Skin of body (tissue), 3 donors: ENCODE measurements at places on chromosomes 11 and 22.

DNA sequence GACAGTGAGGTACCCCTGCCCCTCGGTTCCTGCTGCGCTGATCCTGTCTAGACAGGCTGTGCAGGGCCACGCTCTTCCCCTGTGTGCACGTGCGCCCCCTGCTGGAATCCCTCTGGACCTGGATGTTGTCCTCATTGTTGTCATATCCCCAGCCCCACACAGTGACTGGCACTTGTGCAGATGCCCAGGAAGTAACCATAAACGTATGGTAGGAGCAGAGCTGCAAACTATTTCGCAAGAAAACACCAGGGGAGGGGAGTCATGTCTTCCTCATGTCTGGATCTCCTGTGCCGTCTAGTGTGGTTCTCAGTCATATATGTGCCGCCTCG is 114.7 kb downstream of the CRYBB2 start:
- no peak for DNase-seq

GRCh38 chr11:30861531-30861930 is 275.4 kb upstream of the MPPED2 start:
- peak; percentile 23 for DNase-seq

- DNase-seq, result no peak
Observed at GRCh38 chr22:28171712-28172111, 252.7 kb upstream of the PITPNB start.

DNA sequence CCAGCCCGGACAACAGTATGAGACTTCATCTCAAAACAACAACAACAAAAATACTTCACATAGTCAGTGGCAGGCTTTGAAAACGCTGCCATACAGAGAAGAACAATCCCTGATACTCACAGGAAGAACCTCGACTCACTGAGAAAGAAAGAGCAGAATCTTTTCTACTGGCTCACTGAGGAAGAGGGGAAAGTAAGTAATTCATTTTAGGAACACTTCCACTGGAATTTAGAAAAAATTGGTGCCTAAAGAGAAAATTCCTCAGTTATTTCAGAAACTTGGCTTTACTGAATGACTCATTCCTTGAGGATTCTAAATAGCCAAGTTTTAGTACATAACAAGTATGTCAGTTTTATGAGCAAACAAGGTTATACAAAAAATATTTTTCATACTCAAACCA is 12.3 kb downstream of the NARS2 start:
- DNase-seq, result peak; percentile 26

GRCh38 chr11:120141768-120142423 is 4.0 kb upstream of the TRIM29 start:
- no peak for DNase-seq

DNA sequence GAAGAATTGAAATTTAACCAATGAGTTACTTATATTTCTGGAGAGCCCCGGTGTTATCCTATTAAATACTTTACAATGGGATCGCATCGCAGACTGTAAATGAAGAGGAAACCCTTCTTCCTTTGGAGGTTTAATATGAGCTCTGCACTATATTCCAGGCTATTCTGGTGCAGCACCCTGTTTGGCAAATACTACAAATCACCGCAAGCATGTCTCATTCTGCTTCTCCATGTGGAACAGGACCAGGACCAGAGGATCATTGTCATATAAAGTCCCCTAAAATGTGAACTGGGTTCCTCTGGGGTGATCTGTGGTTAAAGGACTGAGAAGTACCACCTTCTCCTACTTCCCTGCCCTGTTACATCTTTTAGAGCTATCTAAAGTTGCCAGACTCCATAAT is 703.7 kb downstream of the DLG2 start:
- DNase-seq, result no peak

DNA sequence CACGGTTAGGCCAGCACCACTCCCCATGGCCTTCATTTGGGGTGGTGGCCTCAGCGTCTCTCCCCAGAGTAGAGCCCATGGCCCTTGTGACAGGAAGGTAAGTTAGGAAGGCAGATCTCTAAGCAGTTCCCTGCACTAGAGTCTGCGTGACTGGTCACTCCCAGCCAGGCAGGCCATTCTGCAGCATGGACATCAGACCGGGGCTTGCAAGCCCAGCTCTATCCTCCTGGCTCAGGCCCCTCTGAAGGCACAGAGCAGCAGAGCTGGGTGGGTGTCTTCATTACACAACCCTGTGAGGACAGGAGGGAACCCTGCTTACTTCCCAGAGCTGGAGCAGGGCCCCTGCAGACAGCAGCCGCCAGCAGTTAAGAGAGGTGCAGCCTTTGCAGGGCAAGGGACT is 77.3 kb downstream of the PIWIL3 start:
- no peak for DNase-seq

DNA sequence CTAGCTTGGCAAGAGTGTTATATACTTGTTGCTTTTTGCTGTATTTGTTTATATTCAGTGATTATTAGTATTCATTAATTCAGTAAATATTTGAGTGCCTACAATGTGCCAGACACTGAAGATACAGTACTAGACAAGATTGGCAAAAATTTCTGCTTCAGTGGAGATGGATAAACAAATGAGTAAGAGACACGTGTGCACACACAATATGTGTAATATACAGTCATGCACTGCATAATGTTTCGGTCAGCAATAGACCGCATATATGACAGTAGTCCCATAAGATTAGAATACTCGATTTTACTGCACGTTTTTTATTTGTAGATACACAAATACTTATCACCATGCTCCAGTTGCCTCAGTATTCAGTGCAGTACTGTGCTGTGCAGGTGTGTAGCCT is 104.9 kb upstream of the GAL start:
- no peak for DNase-seq

GRCh38 chr11:36389811-36390210 is 93.7 kb downstream of the PRR5L start:
- DNase-seq, result no peak

DNA sequence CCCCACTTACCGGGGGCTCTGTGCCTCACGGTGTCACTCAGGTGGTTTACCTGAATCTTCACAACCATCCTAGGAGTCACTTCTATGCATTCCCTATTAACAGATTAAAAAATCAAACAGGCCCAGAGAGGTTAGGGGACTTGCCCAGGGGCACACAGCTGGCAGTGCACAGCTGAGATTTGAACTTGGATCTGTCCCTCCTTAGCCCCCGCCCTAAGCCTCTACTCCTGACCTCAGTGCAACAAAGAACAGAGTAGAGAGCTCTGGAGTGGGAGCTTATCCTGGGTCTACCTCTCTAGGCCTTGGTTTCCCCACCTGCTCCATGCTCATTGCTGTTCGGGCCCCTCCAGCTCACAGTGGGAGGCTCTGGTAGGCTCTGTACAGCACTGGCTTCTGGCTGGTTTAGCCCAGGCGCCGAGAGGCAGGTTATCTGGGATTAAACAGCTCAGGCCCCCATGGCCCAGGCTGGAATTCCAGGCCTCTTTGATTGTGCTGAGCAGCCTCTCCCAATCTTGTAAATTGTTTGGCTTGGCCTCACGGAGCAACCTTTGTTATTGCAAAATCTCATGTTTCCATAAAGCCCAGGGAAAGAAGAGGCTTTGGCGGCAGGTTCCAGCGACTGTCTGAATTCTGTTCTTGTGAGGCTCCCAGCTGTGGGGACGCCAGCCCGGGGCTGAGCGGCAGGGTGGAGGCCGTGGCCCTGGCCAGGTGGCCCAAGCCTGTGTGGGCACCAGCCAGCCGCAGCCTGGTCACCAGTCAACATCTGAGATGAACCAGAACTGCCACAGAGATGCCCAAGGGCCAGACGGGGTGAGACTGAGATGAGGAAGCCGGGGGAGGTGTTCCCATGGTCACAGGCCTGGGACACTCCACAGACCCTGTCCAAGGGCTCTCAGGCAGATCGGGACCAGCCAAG is 28.9 kb upstream of the SHISAL1 start:
- no peak for DNase-seq

- no peak for DNase-seq
Observed at GRCh38 chr11:125123947-125124617, 12.7 kb upstream of the TMEM218 start.

DNA sequence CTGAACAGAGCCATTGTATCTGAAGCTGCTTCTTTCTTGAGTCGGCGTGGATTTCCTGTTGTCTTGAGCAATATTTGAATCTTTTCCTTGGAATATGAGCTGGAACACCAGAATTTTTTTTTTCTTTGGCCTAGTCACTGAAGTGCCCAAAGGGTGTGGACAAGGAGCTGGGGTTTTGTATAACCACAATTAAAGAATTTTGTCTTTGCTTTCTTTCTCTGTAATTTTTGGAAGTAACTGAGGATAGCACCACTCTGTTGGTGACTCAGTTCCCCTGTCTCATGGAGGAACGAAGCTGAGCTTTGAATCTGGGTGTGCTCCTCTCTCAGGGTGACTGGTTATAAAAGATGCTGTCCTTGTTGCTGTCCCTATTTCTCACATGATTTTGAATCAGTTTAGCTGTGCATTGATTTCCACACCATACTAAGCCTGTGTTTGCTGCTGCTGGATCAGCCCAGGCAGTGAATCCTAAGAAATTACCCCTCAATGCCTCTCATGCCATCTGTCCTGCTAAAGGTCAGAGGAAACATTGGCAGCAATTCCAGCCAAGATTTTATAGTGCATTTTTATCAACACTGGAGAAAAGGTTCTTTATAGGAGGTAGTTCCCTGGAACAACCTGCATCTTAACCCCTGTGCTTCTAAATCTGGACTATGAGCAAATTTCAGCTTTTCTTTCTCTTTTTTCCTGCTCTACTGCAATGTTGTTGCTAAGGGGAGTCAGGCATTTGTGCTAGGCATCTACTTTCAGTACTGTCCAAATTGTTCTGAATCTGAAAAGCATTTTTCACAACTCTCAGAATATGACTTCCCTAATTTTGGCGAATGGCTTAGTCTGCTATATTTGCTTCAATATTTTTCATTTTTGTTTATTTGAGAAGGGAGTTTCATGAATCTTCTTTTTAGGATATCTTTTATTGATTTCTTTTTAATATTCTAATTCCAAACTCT is 540.8 kb downstream of the SOX6 start:
- no peak for DNase-seq

GRCh38 chr11:22703040-22703439 is 36.6 kb downstream of the GAS2 start:
- DNase-seq, result peak; percentile 65

DNA sequence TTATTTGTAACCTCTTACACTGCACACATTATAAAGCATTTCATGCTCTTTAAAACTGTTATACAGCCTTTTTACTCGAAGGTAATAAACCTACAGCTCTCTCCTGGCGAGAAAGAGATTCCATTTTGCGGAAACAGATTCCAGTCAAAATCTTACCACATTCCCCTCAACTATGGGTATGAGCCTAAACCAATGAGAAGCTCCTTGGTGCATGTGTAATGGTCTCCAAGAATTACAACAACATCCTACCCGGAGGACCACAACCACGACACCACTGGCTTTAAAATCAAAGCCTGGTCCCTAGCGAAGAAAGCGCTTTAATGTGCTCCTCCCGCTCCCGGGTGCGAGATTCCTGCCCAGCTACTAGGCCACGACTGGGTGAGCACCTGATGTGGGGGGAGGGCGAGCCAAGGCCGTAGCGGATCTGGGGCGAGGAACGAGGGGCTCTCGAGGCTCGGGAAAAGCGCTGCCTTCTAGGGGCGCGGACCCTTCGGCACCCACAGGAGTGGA is 821 bp downstream of the CELF1 start:
- DNase-seq, result no peak
